ENCODE measurements at places on chromosomes 11 and 22.

- DNase-seq = no peak
Measured at GRCh38 chr11:64250415-64251015, 815 bp upstream of the PLCB3 start.

DNA sequence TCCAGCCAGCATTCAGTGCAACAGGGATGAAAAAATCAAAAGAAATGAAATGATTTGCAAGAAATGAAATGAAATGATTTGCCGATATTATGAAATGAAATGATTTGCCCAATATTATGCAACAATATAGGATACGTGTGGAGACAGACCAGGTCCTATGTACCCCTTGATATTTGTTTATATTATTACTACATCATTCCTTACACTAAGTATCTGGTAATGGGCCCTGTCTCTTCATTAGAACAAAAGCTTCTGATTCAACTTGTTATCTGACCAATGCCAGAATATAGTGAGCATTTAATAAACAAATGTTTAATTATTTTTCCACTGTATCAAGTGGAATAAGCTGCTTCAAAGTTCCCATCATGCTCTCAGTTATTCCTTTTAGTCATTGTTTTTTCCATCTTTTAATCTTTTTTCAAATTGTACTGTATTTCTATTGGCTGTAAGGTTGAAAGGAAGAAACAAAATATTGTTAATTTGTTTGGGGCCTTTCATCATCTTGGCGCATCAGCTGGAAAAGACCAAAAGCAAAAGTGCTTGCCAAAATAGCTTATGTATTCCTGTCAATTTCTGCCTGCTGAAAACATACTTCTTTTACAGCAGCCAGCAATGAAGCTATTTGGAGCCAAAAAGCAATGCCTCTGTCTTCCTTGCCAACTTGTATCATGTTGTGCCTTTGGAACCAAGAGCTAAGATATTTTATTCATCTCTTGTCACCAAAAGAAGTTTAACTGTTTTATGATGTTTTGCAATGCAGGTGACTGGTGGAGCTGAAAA, 2314.9 kb downstream of the LRRC4C start:
- no peak for DNase-seq

DNA sequence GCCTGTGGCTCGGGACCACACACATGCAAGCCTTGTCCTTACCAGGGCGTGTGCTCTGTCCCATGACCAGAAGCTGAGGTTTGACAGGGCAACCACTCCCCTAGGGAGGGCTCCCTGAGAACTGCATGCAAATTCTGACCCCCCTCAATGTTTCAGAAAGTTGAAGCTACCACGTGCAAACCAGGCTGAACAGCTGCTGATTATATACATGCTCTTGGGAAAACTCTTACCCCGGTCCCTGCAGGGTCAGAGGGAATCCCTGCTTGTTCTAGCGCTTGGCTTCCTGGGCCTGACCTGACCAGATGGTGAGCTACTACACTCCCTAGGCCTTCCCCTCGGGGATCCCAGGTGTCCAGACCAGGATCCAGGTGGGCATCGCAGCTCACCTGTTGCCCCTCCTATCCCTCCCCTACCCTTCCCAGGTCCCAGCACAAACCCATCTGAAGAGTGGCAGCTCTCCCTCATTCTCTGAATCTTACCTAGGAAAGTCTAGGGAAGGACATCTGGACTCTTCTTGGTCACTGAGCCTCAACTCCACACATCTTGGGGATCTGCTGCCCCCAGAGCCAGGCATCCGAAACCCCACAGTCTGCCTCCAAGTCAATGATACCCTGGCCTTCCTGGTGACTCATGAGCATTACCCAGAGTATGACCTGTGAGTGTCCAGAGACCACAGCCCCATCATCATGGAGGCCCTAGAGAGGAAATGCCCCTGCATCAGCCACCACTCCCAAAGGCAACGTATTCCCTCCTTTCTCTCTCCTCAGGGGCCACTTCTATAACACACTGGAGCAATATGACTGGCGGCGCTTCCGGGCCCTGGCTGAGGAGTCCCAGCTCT, 61.5 kb downstream of the BTG4 start:
- peak; percentile 45 for DNase-seq

GRCh38 chr11:45885274-45885920, at the start of gene MAPK8IP1:
MAPK8IP1 (plus strand) TSS chr11:45885651; CDS start chr11:45885821, 170 bp downstream.
- peak; percentile 41 for DNase-seq

- DNase-seq = no peak
Measured at GRCh38 chr11:2144544-2145248, 5.5 kb upstream of the IGF2 start.

DNA sequence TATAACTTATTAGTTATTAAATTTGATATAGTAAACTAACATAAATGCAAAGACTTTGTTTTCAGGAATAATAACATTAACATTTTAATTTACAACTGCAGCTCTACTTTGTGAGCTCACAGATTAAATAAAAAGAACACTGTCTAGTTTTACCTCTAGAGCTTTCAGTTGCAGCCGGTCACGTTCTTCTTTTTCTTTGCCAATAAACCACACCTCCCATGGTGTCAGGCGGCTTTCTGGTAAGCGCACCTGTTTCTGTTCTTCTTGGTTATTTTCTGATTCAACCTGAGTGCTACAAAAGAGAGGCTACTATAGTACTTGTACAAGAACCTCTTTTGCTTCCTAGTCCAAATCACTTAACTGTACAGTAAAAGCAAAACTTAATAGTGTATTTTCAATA, 5.8 kb downstream of the CCDC34 start:
- no peak for DNase-seq

DNA sequence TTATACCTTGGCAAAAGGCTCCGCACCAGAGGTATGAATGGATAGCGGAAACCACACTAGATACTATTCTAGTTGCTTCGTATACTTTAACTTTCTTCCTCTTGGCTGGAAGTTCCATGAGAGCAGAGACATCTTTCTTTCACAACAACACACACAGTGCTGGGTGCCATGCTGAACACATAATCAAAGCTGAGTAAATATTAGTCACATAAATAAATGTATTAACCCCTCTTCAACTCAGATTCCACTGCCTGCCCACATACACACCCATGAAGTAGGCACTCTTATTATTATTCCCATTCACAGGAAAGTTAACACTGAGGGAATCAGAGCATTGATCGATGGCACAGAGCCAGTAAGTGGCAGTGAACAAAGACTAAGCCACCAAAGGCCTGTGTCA, 35.4 kb downstream of the SPON1 start:
- no peak for DNase-seq
